ENCODE measurements at places on chromosomes 16 and 17.

- no peak for DNase-seq
Observed at GRCh38 chr17:50270435-50271362, 3.6 kb upstream of the TMEM92 start.

DNA sequence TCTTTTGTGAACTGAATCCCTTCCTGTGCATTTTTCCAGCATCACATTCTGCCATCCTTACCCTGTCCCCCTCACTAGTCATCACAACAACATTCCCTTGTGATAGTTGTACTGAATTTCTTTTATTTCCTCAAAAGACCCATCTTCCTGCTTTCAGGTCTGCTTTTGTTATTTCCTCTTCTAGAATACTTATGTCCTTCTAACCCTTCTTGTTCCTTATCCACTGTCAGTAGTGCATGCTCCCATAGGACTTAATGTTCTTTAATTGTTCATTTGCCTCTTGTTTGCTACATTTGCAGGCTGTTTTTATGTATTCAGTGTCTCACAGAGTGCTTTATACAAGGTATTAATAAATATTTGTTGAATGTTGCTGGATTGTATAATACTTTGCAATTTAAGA lies 73.0 kb downstream of the BCAS3 start:
- DNase-seq = no peak

- DNase-seq = no peak
Observed at GRCh38 chr17:47732399-47733046, 513 bp upstream of the TBX21 start.

- no peak for DNase-seq
Observed at GRCh38 chr17:34414339-34414738, 51.3 kb upstream of the CCL1 start.

- no peak for DNase-seq
Observed at GRCh38 chr17:40451420-40451819, 8.2 kb downstream of the IGFBP4 start.

GRCh38 chr16:66824006-66824405 lies 6.8 kb downstream of the NAE1 start:
- DNase-seq = no peak

GRCh38 chr17:39599004-39599664 lies 8.6 kb downstream of the NEUROD2 start:
- DNase-seq = no peak

DNA sequence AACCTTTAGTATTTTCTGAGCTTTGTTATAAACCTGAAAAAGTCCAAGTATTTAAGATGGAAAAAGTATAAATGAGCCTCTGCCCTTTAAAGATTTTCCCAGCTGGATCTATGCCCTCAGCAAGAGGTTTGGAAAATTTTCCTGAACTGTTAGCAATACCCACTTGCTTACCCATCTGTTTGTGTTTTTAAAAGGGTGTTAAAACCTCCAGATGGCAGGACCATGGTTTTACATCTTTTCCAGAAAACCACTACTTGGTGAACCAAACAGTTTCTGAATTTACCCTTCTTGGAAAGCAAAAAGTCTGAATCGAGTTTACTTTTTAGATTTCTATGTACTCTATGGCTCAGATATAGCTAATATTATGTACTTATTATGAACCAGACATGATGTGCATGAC lies 719 bp downstream of the PMFBP1 start:
- DNase-seq = no peak

DNA sequence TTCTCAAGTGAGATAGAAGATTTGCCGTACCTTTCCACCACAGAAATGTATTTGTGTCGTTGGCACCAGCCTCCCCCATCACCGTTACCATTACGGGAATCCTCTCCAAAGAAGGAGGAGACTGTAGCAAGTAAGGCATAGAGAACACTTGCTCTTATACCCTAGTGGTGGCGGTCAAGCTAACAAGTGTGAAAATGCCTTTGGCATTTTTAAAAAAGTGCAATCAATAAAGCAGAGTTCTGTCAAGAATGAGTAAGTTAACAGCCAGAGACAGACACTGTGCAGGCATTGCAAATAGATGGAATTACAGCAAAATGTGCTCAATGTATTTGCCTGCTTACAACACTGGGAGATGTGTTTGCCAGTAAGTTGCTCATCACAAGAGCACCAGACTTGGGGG lies 7.7 kb downstream of the MSL1 start:
- DNase-seq = no peak

GRCh38 chr16:27175888-27176287 lies 27.4 kb upstream of the KDM8 start:
- no peak for DNase-seq

DNA sequence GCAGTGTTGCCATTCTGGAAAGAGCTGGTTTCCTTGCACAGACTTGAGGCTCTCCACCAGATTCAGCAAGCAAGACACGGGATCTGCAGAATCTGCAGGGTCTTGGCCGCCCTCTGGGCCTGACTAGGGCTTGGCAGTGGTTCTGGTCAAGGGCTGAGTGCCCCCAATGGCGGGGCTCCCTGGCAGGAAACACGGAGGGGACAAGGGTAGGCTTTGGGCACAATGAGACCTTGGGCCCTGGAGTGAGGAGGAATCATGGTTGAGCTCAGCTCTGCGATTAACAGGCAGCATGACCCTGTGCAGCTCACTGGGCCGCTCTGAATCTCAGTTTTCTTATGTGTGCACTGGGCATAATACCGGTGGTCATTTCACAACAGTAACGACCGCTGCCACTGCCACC lies 249.9 kb downstream of the GSG1L start:
- no peak for DNase-seq

DNA sequence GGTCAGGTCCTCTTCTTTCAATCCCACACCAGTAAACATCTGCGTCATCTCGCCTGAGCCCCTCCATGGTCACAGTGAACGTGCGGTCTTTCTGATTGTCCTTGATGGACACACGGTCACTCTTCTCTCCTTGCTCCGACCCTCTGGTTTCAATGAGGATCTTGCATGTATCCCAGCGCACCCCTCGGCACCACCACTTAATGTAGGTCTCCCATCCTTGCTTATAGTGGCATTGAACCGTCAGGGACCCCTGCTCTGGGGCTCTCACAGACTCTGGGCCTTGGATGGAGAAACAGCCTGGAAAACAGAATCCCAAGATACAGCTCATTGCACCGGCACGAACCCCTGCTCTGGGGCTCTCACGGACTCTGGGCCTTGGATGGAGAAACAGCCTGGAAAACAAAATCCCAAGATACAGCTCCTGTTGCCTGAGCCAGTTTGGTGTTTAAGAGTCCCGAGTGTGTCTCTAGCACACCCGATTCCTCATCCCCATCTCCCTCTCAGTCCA lies 5.4 kb downstream of the CD300LB start:
- no peak for DNase-seq

GRCh38 chr16:30998852-30999761 lies 11.3 kb downstream of the STX1B start:
- no peak for DNase-seq

DNA sequence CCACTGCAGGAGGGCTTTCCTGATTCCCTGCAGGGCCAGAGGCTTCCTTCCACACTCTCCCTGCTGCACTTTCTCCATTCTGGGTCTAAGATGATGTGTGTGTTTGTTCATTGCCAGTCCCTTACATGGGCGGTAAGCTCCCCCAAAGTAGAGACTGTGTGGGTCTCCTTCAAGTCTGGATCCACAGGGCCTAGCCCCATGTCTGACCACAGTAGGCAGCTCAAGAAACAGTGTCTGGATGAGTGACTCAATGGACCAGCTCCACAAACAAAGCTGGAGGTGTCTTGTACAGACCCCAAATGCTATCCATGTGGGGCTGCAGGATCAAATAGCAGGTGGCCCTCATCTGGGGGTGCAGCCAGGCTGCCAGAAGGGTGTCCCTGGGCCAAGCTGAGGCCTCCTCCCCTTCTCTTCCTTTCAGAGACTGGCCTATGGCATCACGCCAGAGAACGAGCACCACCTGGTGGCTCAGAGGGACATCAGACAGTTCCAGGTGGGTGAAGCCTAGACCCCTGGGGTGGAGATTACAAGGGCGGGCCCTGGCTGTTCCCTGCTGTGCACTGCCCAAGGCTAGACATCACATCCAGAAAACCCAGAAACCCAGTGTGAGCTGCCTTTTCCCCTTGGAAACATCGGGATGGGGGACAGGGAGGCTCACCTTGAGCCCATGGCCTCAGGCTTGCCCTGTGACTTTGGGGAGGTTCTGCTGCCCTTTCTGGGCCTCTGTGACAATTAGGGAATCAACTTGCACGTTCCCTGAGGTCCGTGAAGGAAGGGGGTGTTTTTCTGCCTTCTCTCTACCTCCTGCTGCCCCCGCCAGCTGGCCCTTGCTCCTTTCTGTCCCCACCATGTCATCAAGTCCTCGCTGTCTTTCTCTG lies 45.9 kb downstream of the SLC6A2 start:
- DNase-seq = no peak

- no peak for DNase-seq
Observed at GRCh38 chr17:33803199-33803685, 451.8 kb upstream of the CCL2 start.

GRCh38 chr16:16108759-16109158 lies 114.5 kb downstream of the ABCC6 start:
- no peak for DNase-seq

All from effector CD8-positive, alpha-beta T cell (primary cell).